Hematopoietic multipotent progenitor cell treated with erythropoietin and hydrocortisone succinate and interleukin-3 and kit ligand, for 8 days (in vitro differentiated cells): ENCODE measurements at places on chromosomes 7 and 10.
A peak's percentile ranks its signal among the peaks of the same experiment; 100 is the strongest.

GRCh38 chr7:132162556-132163144, 413.6 kb downstream of the PLXNA4 start:
- no peak for DNase-seq

DNA sequence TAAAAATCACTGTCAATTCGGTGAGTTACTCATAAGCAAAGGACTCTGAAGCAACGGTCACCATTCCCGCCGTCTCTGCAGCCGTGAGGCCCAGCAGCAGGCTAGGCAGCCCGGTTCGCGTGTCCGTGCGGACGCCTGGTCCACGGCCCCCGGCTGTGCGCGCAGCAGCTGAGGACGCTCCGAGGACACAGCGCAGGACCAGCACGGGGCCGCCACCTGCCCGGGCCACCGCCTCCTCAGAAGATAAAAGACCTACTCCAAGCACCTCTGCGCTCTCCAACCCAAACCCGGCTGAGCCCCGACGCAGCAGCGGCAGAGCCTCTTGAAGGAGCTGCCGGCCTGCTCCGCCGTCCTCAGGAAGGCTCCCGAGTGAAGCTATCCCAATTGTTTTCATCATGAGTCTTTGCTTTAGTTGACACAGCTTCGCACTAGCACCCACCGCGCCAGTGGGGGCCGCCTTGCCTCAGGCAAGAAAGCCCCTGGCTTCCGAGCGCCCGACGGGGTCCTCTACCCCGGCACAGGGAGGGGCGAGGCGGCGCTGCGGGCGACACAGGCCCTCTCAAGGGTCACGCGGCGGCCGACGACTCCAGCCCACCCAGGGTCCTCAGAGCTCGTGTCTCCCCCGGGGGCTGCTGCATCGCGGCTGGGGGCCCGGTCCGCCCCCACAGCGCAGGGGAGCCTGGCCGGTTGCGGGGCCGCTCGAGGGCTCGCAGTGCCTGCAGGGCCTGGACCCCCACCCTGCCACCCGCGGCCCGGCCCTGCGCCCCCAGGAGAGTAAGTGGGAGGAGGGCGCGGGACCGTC, 16.9 kb upstream of the GPR146 start:
- DNase-seq, result peak; percentile 14

DNA sequence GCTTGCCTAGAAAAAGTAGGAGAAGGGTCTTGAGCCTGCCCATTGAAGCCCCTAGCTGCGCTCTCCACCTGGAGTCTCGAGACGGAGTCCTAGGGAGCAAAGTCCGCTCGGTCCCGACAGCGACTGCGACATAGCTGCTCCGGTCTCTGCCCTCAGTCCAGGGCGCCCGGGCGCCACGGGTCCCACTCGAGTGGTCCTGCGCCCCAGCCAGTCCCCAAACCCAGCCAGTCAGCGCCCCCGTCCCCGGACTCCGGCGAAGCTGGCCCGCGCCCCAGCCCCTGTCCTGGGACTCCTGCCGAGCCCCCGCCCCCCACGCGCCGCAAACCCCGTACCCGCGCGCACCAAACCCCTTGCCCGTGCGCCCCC, 490 bp downstream of the TNS3 start:
- no peak for DNase-seq

- DNase-seq, result no peak
Observed at GRCh38 chr7:43303740-43304241, 191.3 kb downstream of the HECW1 start.

GRCh38 chr10:68176797-68177196, 55.1 kb downstream of the ATOH7 start:
- no peak for DNase-seq

DNA sequence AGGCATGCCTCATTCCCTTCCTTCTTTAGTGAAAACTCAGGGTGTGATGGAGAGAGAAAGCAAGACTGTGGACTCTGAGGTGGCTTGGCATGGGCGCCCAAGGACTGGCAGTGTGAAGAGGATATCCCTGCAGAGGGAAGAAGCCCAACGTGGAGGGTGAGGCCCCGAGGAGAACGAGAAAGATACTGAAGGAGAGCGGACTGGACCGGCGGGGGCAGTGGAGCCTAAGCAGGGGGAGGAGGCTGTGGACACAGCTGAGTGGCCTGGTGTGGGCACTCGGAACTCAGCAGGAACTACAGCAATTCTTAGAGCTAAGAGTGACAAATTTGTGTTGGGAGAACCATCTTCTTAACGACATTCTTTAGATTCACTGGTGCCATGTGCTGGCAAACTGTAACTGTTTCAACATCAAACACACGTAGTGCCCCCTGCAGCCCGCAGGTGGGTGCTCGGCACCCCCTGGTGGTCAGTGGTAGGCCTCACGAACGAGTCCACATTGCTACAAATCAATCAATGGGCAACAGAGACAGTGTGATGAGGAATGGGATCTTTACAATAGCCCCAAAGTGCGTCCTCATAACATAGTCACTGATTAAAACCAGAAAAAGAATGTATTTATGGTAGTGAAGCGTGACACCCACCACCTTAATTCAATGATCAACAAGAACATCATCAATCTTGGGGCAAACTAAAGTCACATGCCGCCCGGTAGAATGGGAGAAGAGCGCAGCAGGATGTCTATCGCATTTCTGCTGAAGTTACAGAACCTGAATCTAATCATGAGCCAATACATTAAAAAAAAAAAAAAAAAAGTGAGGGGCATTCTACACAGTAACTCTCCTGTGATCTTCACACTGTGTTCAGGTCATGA, 2.0 kb upstream of the SFTPA1 start:
- DNase-seq, result peak; percentile 41

- DNase-seq, result no peak
Observed at GRCh38 chr7:1263391-1263951, 30.8 kb downstream of the UNCX start.

GRCh38 chr10:38032886-38033285, 22.4 kb downstream of the ZNF33A start:
- no peak for DNase-seq

GRCh38 chr10:62332406-62332805, 41.8 kb upstream of the ZNF365 start:
- DNase-seq, result no peak

- no peak for DNase-seq
Observed at GRCh38 chr7:115269486-115269885, 347.6 kb downstream of the MDFIC start.

- no peak for DNase-seq
Observed at GRCh38 chr10:122499491-122499941, 38.2 kb downstream of the HTRA1 start.

DNA sequence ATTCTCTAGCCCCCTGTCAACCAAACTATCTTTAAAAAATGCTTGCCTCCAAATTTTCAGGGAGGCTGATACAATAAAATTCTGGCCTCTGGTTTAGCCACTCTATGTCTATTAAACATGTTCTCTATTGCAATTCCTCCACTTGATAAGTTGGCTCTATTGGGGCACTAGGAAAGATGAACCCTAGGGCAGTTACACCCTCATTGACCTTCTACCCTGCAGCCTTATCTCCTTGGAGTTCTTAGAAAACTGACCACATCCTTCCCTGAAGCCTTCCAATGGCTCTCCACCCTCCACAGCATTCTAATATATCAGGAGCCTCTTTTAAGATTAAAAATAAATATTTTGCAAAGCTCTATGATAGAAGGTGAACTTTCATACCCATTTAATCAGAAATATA, 30.6 kb downstream of the SVOPL start:
- peak; percentile 61 for DNase-seq

DNA sequence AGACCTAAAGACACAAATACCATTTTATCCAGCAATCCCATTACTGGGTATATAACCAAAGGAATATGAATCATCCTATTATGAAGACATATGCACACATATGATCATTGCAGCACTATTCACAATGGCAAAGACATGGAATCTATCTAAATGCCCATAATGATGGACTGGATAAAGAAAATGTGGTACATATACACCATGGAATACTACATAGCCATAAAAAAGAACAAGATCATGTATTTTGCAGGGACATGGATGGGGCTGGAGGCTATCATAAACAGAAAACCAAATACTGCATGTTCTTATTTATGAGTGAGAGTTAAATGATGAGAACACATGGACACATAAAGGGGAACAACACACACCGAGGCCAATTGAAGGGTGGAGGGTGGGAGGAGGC, 3.8 kb downstream of the MACC1 start:
- DNase-seq, result no peak

GRCh38 chr10:42754155-42755027, 28.2 kb upstream of the BMS1 start:
- no peak for DNase-seq
